ENCODE measurements at places on chromosomes 12 and 14.

DNA sequence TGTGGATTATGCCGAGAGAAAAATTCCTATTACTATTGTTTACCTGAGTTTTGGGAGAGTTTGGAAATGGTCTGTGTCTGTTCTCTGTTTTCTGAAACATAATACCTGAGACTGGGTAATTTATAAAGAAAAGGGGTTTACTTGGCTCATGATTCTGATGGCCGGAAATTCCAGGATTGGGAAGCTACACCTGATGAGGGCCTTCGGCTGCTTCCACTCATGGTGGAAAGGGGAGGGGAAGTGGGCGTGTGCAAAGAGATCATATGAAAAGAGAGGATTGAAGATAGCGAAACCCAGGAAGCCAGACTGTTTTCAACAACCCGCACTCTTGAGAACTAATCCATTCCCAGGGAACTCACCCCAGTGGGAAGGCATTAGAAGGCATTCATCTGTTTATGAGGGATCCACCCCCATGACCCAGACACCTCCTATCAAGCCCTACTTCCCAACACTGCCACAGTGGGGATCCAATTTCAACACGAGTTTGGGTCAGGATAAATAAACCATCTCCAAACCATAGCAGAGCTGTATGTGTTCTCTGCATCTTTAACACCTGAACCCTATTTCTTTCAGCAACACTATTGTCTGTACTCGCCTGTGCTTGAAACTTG lies 51.1 kb downstream of the APAF1 start:
- no peak for DNase-seq

DNA sequence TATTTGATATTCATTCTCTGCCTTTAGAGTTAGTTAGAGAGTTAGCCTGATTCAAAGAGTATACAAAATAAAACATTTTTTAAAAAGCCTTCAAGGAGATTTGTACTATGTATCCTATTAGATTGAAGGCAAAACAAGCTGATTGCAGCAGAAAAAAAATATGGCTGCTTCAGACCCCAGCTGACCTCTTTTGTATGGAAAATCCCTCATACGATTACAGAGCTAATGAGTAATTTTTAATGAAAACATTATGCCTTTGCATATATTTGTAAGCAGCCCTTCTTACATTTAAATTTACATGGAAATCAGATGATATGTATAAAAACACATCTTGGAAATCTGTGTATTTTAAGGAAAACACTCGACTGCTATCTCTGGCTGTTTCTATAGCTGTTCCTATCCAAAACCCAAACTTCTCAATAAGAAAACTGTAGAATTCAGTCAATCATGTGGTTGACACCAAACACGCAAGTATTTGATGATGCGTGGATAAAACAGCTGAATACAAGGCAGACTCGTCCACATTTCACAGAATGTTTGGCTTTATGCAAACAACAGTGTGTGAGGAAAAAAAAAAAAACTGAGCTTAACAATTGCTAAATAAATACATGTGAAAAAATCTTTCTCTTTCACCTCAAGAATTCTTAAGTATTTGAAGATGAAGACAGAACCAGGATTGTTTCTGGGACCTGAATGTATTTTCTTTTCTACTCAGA lies 275.3 kb downstream of the EGLN3 start:
- no peak for DNase-seq

DNA sequence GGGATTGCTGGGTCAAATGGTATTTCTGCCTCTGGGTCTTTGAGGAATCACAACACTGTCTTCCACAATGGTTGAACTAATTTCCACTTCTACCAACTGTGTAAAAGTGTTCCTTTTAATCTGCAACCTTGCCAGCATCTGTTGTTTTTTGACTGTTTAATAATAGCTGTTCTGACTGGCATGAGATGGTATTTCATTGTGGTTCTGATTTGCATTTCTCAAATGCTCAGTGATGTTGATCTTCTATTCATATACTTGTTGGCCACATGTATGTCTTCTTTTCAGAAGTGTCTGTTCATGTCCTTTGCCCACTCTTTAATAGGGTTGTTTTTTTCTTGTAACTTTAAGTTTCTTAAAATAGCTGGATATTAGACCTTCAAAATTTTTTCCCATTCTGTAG lies 150.0 kb upstream of the FRMD6 start:
- DNase-seq = no peak

GRCh38 chr12:16949371-16949770 lies 343.4 kb upstream of the LMO3 start:
- no peak for DNase-seq

GRCh38 chr14:64081174-64081746 lies 212.9 kb downstream of the ESR2 start:
- DNase-seq = no peak

DNA sequence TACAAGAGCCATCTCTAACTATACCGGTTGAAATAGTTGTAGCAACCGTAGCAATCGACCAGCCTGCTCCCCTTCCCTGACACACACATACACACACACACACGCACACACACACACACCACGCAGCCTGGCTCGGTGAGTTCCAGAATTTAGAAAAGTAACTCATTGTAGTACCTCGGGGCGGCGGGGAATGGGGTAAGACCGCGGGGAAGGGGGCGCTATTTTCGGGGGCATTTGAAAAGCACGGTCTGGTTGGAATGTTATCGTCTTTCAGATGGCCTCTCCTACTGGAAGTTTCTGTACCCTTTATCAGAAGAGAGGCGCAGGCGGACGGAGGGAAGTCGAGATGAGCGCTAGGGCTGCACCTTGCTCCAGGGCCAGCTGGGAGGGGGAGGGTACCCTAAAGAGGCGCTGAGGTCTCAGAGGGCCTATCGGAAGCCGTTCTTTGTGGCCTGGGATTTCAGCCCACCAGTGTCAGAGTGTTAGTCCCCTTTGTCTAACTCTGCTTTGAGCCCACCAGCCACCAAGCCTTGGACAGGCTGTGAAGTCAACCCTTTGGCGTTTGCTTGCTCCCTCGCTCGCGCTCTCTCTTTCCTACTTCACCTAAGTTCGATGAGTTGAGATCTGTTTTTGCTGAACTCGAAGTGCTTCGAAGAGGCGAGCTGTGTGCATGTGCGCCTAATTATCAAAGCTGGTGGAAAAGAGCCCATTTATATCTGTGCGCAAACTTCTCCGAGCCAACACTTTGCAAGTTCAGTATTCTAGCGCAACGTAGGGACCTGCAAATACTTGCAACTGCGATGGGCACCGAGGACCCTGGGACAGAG lies 837 bp downstream of the COL2A1 start:
- no peak for DNase-seq

DNA sequence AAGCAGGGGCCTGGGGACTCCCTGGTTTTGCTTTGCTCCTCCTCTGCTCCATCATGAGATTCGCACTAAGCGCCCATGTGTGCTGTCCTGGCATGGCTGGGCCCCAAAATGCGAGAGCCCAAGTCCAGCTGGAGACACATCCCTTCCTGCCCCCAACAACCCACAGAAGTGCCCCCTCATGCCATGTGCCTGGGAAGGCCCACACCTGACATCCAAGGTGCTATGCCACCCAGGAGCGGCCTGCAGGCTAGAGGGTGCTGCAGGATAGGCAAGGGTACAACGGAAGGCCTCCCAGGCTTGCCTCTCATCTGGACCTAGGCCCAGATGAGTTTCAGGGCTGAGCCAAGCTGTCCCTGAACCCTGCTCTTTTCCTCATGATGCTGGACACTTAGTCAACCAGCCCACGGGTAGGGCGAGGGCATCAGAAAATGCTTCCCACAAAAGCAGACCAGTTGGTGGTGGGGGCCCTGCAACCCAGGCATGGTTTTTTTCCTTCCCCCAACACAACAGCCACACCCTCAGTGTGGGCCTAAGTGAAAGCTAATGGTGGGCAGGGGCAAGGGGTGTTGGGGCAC lies 13.2 kb upstream of the KRT80 start:
- no peak for DNase-seq

GRCh38 chr14:99075061-99075460 lies 196.9 kb downstream of the BCL11B start:
- no peak for DNase-seq

Data from stimulated activated CD4-positive, alpha-beta T cell treated with anti-CD3 and anti-CD28 coated beads, TNF-alpha, amount 100 ng/mL, for 48 hours (primary cell).